ENCODE measurements at places on chromosomes 7 and 10.

GRCh38 chr10:28470873-28471651, 61.9 kb upstream of the WAC start:
- no peak for DNase-seq

DNA sequence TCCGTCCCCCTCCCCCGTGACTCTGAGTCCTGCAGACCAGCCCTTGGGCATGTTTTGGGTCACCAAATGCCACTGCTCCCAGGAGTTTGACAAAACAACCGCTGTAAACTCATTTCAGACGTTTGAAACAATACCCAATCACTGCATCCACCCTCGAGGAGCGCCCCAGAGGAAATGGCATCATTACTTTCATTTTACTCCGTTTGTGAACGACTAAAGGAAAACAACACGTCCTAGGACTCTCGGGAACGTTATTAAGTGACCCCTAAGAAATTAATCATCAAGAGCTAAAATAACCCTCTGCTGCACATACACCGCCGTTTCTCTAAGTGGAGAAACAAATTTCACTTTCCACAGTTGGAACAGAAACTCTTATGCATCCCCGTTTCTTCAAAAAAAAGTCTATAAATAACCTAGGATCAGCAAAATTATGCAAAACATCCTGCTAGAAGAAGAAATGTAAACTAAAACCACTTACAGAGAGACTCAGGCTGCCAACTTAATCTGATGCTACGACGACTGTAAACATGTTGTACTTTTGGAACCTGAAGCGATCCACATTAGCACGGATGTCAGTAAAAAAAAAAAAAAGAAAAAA, 109.9 kb upstream of the EFCAB10 start:
- DNase-seq, result no peak

- DNase-seq, result peak; percentile 76
Observed at GRCh38 chr10:119654540-119654939, 3.4 kb downstream of the BAG3 start.

DNA sequence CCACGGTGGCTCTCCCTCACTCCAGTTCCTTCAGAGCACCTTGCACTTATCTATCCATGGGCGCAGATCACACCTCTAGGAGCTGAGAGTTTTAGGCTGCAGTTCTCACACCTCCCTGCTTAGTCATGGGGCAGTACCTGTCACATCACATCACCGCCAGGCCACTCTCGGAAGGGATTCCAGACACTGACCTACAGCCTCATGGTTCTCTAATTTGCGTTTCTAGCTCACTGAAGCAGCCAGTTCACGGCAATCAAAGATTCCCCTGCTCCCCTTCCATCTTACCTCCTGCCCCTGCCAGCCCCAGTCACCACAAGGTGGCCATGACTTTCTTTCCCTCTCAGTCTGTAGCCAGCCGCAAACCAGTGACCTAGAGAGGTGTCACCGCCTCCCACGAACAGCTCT, 34.2 kb downstream of the ADRB1 start:
- DNase-seq, result no peak

- DNase-seq, result no peak
Observed at GRCh38 chr10:5666008-5666840, at the start of gene ASB13. Gene ASB13, minus strand, starts transcription at chr10:5666595. Its CDS starts 44 bp downstream, at chr10:5666551.

DNA sequence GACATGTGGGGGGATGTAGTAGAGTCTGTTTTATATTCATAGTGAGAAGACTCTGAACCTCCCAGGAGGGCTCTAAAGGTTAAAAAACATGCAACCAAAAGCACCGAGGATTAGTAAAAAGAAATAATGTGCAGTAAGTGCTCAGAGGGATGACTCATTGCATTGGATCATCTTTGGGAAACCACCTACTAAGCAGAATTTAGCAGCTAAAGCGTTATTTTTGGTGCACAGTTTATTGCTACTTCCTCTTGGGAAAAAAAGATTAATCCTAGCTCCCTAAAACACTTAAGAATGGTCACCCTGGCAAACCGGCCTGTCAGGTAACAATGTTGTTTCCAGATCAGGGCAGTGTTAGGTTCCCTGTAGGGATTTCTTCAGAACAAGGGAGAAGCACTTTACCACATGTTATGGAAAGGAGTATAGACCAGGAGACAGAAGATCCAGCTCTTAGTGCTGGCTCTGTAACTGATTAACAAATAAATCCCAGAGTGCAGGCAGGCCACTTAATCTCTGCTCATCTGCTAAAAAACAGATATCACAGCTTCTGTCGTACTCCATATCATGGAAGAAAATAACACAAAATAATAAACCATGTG, 44.8 kb upstream of the FAM133B start:
- DNase-seq, result no peak

DNA sequence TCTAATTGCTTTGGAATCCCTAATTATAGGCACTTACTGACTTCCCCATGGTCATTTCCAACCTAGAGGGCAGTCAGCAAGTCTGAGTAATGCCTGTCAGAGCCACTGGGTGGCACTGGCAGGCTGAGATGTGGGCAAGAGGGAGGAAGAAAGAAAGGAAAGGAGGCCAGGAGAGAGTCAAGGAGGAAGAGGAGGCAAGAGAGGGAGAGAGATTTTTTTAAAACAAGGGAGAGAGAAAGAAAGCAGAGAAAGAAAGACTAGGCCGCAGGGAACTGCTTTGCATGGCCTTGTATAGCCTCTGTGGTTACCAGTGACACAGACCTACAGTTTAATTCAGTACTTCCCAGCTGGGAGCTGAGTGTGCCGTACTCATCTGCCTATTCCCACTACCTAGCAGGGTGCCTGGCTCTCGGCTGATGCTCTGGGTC, 210.4 kb upstream of the ADO start:
- DNase-seq, result no peak

- DNase-seq, result no peak
Observed at GRCh38 chr10:63986536-63986935, 465.3 kb downstream of the REEP3 start.

DNA sequence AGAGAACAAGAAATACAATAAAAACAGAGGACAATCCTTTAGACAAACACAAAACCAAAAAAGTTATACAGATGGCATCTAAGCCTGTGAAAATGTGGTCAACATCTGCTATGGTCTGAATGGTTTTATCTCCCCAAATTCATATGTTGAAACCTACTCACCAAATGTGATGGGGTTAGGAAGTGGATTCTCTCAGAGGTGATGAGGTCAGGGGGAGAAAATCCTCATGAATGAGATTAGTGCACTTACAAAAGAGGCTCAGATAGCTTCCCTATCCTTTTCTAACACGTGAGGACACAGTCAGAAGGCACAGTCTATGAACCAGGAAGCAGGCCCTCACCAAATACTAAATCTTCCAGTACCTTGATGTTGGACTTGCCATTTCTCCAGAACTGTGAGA, 147.8 kb upstream of the GPR22 start:
- DNase-seq, result no peak

GRCh38 chr7:77799078-77799964, 748 bp downstream of the PHTF2 start:
- peak; percentile 77 for DNase-seq

- DNase-seq, result no peak
Observed at GRCh38 chr10:102653060-102653459, 8.8 kb downstream of the TRIM8 start.

DNA sequence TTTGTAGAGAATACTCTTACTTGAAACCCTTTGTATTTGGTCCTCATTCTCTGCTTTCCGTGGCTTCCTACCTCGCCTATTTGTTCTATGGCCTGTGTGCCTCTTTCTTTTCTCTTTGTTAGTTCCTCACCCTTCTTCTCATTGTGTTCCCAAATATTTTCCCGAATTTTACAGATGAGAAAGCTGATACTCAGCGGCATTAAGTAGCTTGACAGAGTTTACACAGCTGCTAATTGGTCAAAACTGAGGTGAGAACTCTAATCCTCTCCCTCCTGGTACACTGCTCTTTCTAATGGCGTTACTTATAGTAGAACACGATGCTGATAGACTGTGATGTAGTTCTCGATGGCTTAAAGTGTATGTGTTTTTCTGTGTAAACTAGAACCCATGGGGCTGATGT, 80.7 kb upstream of the HDAC9 start:
- DNase-seq, result no peak

GRCh38 chr10:71927159-71927558, 37.0 kb upstream of the CHST3 start:
- DNase-seq, result no peak

- no peak for DNase-seq
Observed at GRCh38 chr7:16562456-16563220, 36.0 kb downstream of the LRRC72 start.

GRCh38 chr7:155459700-155460461, 2.0 kb downstream of the EN2 start:
- no peak for DNase-seq

- DNase-seq, result no peak
Observed at GRCh38 chr10:131750171-131750895, 150.5 kb upstream of the PPP2R2D start.

- DNase-seq, result no peak
Observed at GRCh38 chr7:63023182-63023787, 975.4 kb upstream of the ZNF722 start.

- no peak for DNase-seq
Observed at GRCh38 chr7:20504060-20504459, 111.4 kb upstream of the ABCB5 start.

DNA sequence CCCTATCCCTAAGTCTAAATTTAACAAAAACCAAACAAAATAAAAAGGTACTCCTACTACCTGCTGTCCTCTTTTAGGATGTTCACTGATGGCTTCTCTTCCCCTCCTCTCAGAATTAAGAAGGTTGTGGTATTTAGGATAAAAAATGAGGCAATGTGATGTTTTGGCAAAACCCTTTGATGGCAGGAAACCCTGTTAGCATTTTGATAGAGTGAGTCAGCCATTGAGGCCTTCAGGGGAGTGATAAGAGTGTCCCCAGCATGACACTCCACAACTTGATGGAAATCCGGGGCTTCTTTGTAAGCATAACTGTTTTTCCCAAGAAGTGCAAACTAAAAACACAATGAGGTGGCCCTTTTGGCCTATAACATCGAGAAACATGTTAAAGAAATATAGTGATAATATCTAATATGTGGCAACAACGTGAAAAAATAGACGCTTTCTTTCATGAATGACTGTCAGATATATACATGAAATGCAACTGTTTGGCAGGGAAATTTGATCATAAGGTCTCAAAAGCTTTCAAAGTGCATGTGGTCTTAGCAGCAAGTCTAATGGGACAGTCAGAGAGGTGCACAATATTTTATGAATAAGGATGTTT, 55.0 kb downstream of the PRTFDC1 start:
- DNase-seq, result no peak

DNA sequence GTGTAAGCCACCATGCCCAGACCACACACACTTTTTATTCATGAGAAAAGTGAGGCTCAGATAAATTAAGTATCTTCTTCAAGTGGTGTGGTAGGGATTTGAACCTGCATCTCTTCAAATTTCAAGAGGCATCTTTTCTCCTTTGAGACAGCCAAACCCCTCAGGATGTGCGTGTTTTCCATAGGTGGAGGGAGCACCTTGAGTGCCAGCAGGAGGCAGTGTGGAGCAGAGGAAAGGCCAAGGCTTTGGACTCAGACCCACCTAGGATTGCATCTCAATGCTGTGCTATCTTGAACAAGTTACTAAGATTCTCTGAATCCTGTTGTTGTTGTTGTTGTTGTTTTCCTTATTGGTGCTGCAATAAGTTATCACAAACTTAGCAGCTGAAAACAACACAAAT, 40.2 kb upstream of the MYL10 start:
- no peak for DNase-seq

DNA sequence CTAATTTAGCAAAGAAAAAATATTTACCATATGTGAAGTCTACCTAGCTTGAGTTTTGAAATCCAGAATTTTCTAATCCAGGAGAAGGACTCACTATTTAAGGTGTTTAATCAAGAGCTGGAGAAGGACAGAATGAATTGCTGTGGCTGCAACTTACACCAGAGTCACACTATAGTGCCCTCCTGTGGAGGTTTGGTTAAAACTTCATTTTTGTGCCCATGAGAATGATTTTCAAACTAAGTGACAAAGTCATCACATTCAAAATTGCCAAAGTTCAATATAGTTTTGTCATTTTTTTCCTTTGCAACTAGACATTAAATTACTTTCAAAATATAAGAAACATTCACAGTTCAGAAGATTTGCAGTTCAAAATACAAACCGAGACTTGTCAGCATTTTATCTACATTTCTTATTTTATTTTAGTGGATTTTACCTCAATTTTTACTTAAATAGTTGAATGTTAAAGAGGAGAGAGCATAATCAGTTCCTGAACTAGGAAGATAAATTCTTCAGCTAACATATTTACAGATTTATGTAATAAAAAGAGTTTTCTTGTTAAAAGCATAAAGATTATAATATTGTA, 70.7 kb downstream of the CABCOCO1 start:
- DNase-seq, result no peak

- no peak for DNase-seq
Observed at GRCh38 chr7:106047818-106048705, 64.0 kb downstream of the SYPL1 start.

DNA sequence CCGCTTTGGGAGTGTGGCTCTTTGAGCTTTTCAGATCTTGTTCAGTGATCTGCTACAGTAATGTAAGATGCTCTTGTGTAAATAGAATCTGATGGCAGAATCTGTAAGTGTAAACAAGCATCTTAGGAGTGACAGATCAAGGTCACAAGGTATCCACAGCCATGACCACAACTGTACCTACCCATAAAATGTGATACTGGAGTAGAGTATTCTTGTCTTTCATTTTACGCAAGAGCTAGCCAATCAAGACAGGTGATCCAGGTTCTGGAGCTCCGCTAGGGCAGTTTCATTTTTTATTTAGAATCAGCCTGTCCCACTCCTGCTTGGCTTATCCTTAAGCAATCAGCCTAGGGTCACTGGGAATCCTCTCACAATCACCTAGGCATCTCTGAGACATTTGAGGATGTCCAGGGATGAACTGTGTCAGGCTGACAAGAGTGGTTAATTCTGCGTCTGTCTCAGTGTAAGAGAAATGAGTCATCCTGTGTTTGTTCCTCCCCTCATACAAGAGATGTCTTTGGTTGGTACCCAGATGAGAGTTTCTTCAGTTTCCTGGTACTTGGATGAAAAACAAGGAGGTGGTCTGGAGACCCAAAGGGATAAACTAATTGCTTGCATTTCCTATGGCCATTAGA, 13.6 kb downstream of the ZNF138 start:
- no peak for DNase-seq

DNA sequence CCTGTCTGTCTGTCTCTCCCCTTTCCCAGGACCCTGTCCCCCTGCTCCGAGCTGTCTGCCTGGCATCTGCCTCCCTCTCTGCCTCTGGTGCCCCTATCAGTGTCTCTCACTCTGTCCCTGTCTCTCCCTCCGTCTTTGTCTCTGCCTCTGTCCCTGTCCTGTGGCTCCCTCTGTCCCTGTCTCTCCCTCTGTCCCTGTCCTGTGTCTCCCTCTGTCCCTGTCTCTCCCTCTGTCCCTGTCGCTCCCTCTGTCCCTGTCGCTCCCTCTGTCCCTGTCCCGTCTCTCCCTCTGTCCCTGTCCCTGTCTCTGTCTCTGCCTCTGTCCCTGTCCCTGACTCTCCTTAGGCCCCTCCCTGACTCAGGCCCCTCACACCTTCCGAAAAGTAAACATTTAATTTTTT, 75.0 kb upstream of the PAX2 start:
- no peak for DNase-seq

- DNase-seq, result no peak
Observed at GRCh38 chr10:62037890-62038608, 136.6 kb downstream of the ARID5B start.
